B cell (primary cell): ENCODE measurements at places on chromosomes 3 and 15.

DNA sequence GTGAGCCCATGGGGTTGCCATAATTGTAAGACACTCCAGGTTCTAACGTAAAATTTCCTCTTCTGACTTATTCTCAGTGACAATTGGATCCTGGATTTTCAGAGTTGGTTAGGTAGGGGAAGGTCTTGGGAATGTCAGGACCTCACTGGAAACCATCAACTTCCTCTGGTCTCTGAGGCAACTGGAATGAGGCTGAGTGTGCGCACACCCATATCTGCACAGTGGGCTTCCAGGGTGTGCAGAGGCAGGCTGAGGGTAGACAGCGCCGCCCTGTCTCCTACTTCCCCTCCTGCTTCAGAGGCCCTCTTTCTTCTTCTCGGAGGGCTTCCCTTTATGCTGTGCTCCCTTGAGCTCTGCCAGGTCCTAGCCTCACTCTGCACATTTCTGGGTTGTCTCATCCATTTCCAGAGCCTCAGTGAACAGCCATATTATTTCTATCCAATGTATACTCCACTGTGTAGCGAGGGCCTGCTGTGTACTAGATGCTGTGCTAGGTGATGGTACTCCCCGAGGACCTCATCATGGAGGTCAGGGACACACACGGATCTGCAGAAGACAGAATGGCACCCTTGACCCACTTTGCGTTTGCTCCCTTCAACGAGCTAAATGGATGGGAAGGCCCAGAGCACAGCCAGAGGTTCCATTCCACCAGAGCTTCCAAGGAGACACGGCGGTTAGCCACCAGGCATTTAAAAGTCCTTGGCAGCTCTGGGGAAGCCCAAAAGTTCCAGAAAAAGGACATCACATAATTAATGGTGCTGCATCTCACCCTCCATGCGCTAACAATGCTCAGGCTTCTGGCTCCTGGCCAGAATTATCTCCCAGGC is 18.3 kb downstream of the ACAA1 start:
- DNase-seq, result no peak

DNA sequence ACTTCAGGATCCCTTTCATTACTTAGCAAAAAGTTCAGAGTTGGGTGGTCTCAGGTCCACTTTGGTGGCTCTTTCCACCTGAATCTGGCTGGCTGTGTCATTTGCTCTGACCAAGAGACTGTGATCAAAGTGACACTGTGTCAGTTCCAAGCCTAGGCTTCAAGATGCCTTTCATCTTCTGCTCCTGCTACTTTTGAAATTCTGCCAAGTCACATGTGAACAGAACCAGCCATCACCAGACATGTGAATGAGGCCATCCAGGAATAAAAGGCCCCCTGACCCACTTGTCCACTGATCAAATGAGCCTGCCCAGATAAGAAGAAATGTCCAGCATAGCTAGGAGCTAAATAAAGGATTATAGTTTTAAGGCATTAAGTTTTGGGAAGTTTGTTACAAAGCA is 132.2 kb downstream of the OSBPL10 start:
- DNase-seq, result no peak

DNA sequence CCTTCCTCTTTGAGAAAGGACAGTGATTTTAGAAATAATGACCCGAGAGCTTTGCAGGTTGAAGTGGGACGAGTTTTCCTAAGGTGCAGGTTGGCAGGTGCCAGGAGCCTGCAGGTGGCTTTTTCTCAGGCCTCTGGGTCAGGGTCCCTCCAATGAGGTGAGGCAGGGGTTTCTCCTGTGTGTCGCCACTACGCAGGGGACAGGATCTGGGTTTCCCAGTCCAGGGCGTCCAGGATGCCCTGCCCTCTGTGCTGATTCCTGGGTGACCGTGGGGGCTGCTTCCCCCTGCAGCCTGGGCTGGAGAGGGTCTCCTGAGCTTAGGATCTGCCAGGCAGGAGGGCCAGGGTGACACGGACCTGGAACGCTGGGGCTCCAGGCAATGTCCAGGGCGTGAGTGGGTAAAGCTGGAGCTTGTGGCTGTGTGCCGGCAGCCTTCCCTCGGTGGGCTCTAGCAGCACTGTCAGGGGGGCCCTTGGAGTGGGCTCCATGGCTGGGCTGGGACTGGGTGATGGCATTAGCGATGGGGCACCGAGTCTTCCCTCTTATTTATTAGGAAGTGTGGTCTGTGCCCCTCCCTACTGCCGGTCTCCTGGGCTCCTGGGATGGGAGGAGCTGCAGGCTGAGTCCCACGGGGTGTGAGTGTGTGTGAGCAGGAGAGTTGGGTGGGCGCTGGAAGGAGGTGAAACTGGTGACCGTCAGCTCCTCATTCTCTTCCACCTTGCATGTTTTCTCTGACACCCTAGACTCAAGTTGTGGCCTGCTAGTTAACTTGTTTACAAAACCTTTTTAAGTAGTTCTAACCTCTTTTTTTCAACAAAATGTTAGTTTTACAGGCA is 1.8 kb downstream of the APBA2 start:
- DNase-seq, result no peak

GRCh38 chr15:32993285-32993684 is 201.2 kb downstream of the FMN1 start:
- DNase-seq, result no peak

- no peak for DNase-seq
These were observed 16.5 kb downstream of the ABHD5 start for GRCh38 chr3:43707266-43707665.

GRCh38 chr3:43001094-43001553 is 22.0 kb downstream of the GASK1A start:
- DNase-seq, result no peak

DNA sequence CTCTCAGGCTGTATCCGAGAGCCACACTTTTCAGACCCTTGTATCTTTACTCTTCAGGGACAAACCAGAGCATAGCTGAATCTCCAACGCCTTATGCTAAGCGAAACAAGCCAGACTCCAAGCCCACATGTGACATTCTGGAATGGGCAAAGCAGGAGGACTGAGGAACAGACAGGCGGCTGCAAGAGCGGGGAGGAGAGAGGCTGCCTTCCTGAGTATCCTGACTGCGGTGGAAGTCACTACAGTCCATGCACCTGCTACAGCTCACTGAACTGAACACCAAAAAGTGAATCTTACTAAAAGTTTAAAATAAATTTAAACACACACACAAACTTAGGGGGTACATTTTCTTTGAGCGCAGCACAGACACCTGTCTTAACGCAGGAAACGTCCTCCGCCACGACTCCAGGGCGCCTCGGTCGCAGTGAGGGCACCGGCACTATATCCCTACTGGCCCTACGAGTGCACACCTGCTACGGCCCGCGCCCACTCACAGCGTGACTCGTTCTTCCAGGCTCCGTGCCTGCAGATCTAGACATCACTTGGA is 1.4 kb downstream of the CYFIP1 start:
- peak; percentile 42 for DNase-seq

GRCh38 chr15:65426216-65426853 is 3.6 kb upstream of the IGDCC4 start:
- no peak for DNase-seq

- no peak for DNase-seq
These were observed 622.2 kb upstream of the ZNF385D start for GRCh38 chr3:22373182-22373581.

- DNase-seq, result no peak
These were observed 45.6 kb downstream of the DMXL2 start for GRCh38 chr15:51576911-51577500.

- no peak for DNase-seq
These were observed 28.5 kb downstream of the RFTN1 start for GRCh38 chr3:16484984-16485383.

GRCh38 chr3:15217011-15217671 is 11.1 kb downstream of the CAPN7 start:
- no peak for DNase-seq

DNA sequence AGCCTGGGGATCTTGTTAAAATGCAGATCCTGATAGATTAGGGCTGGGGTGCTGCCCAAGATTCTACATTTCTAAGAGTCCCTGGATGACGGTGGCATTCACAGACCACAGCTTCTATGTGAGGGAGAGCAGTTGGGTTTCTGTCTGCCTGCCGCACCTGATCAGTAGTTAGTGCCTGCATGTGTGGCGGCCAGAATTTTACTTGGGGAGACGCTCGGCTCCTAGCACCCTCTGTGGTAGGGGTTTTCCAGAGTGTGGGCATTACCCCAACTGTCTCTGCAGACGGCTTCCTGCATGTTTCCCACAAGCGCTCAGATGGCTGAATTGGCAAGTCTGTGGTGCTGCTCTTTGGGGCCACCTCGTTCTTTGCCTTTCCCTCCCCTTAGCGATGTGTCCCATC is 8.3 kb downstream of the GHRL start:
- DNase-seq, result peak; percentile 44

DNA sequence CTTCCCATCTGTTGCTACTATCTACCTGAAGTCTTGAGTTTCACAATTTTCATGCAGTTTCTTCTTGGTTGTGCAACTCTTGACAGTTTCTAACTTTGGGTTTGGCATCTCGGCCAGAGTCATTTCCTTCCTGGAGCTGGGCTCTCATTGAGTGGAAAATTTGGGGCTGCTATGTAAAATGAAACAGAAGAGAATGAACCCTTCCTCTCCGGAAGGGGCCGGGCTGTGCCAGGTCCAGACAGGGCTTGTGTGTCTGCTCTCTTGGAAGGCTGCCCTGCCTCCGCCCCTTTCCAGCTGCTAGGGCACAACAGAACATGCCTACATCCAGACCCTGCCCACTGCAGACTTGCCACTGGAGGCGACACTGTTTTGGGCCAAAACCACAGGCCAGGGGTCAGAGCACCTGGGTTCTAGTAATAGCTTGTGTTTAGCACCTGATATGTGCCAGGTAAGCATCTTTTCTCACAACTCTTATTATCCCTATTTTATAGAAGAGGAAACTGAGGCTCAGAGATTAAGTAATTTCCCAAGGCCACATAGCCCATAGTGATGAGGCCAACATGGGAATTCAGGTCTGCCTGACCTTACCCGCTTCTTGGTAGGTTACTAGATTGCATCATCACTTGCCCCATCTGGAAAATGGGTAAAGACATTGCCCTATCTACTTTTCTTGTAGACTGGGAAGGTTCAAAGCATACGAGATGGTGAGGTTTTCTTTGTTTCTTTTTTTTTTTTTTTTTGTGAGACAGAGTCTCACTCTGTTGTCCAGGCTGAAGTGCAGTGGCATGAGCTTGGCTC is 25.0 kb downstream of the IRAK2 start:
- DNase-seq, result peak; percentile 44

DNA sequence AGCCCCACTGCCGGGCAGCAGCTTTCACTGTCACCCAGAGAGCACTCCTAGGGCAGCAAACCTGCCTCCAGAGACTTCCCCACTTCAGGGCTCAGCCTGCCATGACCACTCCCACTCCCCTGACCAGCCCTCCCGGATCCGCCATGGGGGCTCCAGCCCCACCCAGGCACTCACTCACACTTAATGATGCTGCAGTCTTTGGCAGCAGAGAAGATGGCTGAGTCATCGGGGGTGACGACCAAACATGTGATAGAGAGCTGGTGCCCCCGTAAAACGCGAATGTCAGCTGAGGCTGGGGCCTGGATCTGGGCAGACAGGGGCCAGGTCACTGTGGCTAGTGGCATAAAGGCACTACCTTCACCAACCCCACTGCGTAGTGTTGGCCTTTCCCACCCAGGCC is 4.7 kb downstream of the RRP9 start:
- no peak for DNase-seq
